ENCODE measurements at places on chromosomes 16 and 17. TPM values are rescaled to one million over a fixed set of nuclear protein-coding genes. Genes with fewer than 3 reads are reported as not detected.

The TBC1D3D gene
- 0.35 TPM for total RNA-seq

The SNAI3 gene
- total RNA-seq: 0.97 TPM

The TNFRSF17 gene
- total RNA-seq: not detected

- no peak for DNase-seq
Observed at GRCh38 chr17:36720131-36720530, 118.7 kb downstream of the MRM1 start.

DNA sequence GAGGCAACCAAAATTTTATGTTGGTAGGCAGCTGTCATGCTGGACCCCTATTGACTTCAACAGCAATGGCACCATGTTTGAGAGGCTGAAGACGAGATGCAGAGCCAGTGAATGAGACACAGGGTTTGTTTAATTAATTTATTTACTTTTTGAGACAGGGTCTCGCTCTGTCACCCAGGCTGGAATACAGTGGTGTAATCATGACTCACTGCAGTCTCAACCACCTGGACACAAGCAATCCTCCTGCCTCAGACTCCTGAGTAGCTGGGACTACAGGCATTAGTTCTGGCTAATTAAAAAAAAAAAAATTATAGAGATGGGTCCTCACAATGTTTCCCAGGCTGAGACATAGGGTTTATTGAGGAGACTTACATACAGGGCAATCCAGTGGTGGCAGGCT lies 36.2 kb upstream of the PPM1D start:
- DNase-seq: no peak

DNA sequence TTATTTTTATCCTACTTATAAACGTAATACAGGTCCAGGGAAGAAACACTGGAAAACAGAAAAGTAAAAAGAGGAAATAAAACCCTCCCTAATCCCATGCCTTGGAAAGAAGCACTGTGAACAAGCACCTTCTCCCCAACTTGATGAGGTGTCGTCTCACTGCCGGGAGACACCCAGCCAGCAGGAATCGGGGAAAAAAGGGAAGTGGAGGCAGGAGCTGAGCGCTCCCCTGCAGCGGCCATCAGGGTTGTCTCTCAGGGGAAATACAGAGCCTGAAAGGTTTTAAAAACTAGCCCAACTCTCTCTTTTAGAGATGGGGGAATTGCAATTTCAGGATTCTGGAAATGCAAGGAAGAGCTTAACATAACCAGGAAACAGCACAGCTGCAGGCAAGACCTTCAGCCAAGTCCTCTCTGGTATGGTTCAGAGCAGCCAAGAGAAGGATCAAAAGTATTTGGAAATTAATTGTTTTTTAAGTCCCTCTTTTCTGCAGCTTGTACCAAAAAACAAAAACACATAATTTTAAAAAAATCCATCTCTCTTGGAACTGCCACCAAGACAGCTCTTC lies 96.3 kb upstream of the RCVRN start:
- no peak for DNase-seq

DNA sequence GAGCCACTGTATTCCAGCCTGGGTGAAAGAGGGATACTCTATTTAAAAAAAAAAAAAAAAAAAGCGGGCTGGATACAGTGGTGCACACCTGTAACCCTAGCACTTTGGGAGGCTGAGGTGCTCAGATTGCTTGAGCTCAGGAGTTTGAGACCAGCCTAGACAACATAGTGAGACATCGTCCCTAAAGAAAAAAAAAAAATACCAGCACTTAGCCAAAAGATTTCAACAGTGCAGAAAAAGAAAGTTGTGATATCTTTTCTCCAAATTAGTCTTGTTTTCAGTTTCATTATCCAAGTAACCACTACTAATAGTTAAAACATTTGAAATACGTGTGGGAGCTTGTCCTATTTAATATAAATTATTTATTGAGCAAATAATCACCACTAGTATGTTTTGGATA lies 48.7 kb downstream of the TENT4B start:
- DNase-seq: no peak

GRCh38 chr16:48632137-48632774 lies 22.3 kb upstream of the N4BP1 start:
- no peak for DNase-seq

DNA sequence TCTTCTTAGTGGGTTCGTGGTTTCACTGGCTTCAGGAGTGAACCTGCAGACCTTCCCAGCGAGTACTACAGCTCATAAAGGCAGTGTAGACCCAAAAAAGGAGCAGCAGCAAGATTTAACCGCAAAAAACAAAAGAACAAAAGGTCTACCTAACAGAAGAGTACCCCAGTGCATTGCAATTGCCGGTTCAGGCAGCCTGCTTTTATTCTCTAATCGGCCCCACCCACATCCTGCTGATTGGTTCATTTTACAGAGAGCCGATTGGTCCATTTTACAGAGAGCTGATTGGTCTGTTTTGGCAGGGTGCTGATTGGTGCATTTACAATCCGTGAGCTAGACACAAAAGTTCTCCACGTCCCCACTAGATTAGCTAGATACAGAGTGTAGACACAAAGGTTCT lies 2.0 kb upstream of the ARRB2 start:
- no peak for DNase-seq

Data from cardiac septum (tissue), 1 donor.